Neural crest cell (in vitro differentiated cells): ENCODE measurements at places on chromosomes 6 and 20. TPM values are rescaled to one million over a fixed set of nuclear protein-coding genes. Genes with fewer than 3 reads are reported as not detected.

OPN5 gene
- total RNA-seq, result not detected in 2 replicates

RPP40 gene
- 9.3 and 9.7 TPM in 2 replicates for total RNA-seq

SLC24A3 gene
- 0.27 and 0.51 TPM in 2 replicates for total RNA-seq

DNA sequence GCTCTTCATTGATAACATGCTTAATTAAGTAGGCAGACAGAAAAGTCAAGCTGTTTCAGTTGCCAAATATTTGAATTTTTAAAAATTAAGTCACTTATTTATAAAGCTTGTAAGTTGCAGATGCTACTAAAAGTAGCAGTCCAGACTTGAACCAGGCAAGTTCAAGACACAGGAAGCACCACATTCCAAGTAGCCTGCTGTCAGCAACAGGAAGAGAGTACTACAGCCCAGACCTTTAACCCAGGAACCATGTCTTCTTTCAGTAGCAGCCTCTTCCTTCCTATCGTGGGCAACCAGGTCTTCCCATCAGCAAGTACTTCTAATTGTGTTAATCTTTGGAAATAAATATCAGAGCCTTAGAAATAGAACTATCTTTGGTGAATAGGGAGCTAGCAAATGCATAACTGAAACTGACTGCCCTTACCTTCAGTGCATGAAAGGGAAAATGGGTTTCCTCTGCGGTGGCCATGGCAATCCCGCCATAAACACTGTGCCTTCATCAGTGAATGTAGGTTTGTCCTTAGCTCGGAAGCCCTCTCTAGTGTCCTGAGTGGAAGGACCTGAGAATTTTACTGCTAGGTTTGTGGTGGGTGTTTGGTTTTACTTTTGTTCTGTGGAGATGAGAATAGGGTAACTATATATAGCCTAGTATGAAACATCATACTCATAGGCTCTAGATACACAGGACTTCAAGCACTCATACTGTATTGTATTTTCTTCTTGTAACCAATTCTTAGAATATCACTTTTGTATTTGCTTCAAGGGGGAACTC is 95.6 kb downstream of the SYCP2 start:
- DNase-seq, result no peak

DNA sequence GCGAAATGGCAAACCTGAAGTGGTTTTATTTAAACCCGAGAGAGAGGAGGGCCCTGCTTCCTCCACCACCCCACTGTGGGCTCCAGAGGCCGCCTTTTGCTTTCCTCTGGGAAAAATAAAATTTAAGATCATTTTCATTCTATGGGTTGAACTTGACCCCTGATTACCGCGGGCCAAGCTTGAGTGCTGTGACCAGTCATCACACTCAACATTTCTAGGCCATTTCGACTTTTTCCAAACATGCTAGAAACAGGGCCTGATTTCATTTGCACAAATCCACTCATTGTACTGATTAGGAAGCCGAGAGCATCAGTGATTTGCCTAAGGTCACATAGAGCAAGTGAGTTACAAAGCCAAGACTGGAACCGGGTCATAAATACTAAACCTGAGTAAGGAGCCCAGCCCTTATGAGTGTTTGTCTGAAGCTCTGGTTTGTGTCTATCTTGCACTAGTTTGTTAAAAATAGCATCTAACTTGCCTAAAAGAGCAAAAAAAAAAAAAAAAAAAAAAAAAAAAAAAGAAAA is 179.7 kb downstream of the DLL1 start:
- no peak for DNase-seq

DNA sequence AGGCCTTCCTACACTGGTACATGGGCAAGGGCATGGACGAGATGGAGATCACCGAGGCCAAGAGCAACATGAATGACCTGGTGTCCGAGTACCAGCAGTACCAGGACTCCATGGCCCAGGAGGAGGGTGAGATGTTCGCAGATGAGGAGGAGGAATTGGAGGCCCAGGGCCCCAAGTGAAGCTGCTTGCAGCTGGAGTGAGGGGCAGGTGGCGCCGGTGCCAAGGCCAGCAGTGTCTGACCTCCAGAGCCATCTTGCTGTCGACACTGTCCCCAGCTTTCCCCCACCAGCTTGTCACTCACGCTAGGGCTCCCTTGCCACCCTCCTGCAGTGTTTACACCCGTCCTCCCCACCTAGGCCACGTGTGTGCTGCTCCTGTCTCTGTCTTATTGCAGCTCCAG is 12.2 kb downstream of the GABRR2 start:
- DNase-seq, result no peak

- DNase-seq, result no peak
These were observed 374.8 kb upstream of the EPHA7 start for GRCh38 chr6:93794166-93794565.

- no peak for DNase-seq
These were observed 14.3 kb upstream of the ZC3H12D start for GRCh38 chr6:149499066-149499465.

GRCh38 chr6:134621858-134622257 is 303.9 kb upstream of the SGK1 start:
- DNase-seq, result no peak

DNA sequence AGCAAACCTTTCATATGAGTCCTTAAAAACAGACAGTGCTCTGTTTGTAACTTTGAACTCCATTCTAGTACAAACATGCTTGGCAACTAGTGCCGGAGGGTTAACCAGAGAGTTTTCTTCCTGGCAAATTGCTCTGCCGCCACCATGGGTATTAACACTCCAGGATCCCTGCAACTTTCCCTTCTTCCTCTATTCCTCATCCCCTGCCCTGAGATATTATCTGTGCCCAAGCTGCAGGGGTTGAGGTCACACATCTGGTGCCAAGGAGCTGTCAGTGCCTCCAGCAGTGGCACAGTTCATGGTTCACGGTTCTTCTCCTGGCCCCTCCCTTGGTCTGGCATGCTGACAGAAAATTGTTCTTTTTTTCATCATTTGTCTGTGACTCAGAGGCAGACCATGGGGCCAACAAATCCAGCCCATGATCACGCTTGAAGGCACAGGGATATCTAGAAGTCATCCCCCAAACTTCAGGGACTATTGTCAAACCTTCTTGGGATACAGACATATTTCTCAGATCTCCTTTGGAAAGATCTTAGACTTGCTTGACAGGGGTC is 77.5 kb downstream of the ATXN1 start:
- DNase-seq, result no peak

- DNase-seq, result no peak
These were observed 22.4 kb upstream of the SERINC3 start for GRCh38 chr20:44544263-44544662.

DNA sequence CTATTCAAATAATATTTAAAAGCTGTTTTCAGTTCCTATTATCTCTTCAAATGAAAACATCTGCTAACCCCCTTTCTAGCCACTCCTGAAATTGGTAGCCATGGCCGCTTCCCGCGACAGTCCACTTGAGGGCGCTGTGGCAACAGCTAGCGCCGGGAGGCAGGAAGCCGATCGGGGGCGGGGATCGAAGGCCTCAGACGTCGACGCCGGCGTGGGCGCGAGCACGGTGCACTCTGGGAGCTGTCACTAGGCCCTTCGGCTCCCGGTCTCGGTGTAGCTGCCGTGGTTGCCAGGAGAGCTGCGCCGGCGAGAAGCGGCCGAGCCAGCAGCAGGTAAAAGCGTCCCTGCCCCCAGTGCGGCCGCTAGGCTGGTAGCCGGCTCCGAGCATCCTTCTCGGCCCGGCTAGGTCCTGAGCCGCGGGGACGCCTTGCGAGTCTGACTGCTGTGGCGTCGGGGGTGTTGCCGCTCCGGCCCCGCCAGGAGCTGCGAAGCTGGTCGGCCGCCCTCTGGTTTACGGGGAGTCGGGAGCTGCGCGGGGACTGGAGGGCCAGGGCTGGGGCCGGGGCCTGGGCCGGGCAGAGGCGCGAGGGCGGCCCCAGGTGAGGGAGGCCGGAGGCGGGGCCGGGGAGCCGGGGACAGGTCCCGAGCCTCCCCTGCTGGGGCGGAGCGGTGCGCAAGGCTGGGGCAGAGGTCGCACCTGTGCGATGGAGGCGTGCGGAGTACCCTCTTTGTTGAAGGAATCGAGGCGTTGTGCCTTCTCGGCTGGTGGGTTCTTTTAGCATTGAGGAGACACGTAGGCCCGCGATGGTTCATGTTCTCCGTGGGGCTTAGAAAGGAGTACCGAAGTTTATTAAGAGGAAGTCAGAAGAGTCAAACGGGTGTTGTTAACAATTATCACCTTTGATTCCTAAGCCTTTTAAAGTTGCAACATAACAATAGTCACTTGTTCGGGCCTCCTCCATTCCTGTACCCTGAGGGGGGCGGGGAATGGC is at the start of gene DOP1A:
TSS of gene DOP1A (plus strand) at position 224 of the 992 bp plus-strand sequence. CDS start 29,307 bp downstream, outside the sequence.
- peak; percentile 97 for DNase-seq
